ENCODE measurements at places on chromosomes 1 and 21.

- DNase-seq, result no peak
Observed at GRCh38 chr1:166172106-166172505, 5.3 kb upstream of the FAM78B start.

- DNase-seq, result no peak
Observed at GRCh38 chr21:39318091-39318959, 4.9 kb upstream of the BRWD1 start.

- no peak for DNase-seq
Observed at GRCh38 chr21:28642891-28643290, 349.8 kb downstream of the LTN1 start.

DNA sequence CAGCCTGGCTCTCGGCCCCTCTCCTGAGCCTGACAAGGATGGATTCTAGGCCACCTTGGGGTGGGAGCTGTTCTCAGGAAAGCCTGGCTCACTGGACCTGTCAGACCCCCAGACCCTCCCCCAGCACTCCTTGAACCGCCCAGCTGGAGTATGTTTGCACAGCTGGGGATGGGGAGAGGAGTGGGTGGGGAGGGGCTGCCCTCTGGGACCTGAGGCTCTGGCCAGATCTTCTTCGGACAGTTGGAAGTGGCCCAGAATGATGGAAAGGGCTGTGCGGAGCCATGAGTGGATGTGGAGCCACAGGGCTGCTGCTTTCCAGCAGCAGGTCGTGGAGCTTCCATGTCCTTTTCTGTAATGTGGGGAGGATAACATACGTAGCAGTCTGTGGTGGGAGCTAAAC is 43.0 kb upstream of the TRABD2B start:
- DNase-seq, result no peak

DNA sequence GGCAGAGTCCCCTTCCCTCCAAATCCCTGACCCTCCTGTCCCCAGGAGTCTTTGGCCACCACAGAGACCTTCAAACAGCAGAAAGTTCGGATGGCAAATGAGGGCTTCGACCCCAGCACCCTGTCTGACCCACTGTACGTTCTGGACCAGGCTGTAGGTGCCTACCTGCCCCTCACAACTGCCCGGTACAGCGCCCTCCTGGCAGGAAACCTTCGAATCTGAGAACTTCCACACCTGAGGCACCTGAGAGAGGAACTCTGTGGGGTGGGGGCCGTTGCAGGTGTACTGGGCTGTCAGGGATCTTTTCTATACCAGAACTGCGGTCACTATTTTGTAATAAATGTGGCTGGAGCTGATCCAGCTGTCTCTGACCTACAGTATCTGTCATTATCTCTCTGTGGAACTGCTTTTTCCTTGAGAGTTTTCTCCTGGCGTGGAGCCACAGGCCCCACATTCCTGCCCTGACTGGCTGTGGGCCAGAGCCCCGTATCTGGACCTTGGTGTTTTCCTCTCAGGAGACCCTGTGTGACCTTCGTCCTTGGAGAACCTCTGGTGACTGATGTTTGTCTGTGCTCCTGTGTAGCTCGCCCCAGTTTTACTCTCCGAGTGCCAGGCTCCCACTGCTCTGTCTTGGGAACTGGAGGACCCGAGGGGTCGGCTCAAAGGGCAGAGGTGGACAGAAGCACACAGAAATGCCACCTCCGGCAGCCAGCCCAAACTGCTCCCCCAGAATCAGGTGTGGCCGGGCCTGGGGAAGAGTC is 4.8 kb downstream of the SLC27A3 start:
- no peak for DNase-seq

DNA sequence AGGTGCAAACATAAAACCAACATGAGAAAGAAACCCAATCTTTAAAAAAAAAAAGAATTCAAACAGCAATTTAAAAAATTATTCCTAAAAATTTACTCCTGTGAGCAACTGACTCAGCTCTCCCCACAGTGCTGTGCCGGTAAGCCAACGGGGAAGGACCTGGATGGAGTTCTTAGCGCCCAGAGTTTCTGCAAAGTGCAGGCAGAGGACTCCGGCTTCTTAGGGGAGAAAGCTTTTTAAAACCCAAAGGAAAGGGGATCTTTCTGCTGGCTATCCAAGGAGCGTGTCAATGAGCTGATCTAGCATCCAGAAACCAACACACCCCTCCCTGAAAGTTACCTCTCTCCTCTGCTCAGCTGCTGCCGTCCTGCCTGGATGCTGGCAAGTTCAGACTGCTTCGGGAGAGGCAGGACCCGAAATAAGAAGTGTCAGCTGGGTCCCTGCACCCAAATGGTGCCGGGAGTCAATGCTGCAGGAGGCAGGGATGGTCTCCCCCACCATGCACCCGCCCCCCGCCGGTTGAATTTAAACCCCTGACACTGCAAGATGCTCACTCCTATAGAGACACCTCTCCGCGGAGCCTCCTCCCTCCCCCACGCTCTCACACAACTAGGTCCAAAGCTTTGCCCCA is 32.2 kb upstream of the H6PD start:
- DNase-seq, result no peak

Measured in T-helper 1 cell (primary cell).